Activated CD4-positive, alpha-beta T cell treated with anti-CD3 and anti-CD28 coated beads, Interleukin-2, amount 50 U/mL, for 24 hours (primary cell): ENCODE measurements at places on chromosomes 11 and 22.

GRCh38 chr22:19728836-19729235 lies 5.5 kb downstream of the GP1BB start:
- no peak for DNase-seq

DNA sequence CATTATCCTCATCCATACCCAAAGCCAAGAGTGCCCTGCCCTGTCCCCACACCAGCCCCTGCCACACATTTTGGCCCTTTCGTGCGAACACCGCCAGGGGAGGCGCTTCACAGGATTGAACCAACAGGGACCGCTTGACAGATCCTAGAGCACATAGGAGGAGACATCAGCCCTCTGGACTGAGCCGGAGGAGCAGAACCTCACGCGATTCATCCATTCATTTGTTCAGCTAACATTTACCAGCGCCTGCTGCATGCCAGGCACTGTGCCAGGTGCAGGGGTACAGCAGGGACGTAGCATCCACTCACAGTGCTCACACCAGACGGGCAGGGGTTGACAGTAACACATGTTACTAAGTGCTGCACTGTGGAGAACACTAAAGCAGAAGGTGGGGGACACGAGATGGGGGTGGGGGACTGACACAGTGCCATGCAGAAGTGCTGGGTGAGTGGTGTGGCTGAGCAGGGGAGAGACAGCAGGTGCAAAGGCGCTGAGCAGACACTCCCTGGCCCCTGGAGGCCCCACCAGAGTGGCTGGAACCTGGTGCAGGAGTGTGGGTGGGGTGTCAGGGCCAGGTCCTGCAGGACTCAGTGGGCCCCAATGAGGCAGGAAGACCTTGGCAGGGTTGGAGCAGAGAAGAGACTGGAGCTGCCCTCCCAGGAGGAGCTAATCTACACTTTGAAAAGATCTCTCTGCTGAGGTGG lies 3.4 kb downstream of the GNAZ start:
- no peak for DNase-seq

DNA sequence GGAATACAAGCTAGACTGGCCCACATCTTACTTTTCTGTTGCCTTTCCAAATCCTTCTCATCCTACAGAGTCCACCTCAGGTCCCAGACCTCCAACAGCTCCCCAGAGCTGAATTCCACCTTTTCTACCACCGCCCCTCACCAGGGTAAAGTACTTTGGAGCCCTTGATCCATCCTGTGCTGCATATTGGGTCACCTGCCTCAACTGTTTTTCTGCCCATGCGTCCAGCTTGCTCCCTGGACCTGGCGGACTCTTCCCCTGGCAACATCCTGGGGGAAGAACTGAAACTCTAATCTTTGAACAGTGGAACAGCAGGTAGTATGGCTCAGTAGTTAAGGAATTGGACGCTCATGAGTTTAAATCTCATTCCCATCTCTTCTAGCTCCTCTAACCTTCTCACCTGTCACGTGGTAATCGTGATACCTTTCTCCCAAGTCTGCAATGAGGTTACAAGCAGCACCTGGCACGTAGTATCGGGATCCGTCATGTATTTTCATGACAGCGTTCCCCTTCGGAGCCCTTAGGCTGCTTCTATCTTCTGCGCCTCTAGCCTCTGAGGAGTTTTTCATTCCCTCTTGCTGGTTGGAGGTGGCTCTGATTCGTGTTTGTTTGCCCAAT lies 98.1 kb downstream of the CEP164 start:
- no peak for DNase-seq

- DNase-seq, result no peak
Measured at GRCh38 chr11:102114032-102114431, 3.8 kb downstream of the YAP1 start.

- no peak for DNase-seq
Measured at GRCh38 chr11:67375320-67376055, 2.1 kb upstream of the CLCF1 start.
